ENCODE measurements at places on chromosomes 13 and 19.

GRCh38 chr13:62113179-62113578 lies 697.5 kb upstream of the PCDH20 start:
- no peak for DNase-seq

DNA sequence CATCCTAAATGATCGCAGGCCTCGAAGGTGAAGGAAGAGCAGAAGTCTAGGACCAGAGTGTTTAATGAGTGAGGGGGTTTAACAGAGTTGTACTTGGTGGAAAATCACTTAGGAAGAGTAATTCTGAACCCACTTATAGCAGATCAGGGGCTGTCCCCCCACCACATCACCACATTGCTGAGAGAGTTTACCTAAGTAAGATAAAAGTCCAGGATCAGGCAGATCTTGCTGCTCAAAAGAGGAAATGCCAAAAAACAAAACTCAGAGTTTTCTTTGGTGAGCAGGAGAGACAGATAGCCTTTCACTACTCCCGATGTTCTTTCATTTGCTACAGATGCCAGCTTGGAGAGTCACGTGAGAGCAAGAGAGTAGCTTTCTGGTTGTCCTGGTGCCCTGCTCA lies 15.4 kb downstream of the ZNF317 start:
- no peak for DNase-seq

DNA sequence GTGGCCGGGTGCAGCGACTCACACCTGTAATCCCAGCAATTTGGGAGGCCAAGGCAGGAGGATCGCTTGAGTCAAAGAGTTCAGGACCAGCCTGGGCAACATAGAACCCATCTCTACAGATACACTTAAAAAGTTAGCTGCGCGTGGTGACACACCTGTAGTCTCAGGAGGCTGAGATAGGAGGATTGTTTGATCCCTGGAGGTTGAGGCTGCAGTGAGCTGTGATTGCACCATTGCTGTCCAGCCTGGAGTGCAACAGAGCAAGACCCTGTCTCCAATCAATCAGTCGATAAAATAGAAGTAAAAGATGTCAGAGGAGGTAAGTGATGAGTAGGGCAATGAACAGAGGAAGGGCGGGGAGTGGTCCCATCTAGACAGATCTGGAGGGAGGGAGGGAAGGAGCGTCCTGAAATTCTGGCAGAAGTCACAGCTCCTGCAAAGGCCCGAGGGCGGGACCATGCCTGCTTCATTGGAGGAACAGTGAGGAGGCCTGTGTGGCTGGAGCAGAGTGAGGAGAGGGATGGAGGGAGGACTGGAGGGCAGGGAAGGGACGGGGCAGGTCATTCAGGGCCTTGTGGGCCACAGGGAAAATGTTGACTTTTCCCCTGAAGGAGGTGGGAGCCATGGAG lies 9.7 kb downstream of the SMIM24 start:
- no peak for DNase-seq

- no peak for DNase-seq
Observed at GRCh38 chr13:34993470-34993869, 51.4 kb downstream of the NBEA start.

GRCh38 chr13:105638426-105638825 lies 897.0 kb downstream of the EFNB2 start:
- no peak for DNase-seq

DNA sequence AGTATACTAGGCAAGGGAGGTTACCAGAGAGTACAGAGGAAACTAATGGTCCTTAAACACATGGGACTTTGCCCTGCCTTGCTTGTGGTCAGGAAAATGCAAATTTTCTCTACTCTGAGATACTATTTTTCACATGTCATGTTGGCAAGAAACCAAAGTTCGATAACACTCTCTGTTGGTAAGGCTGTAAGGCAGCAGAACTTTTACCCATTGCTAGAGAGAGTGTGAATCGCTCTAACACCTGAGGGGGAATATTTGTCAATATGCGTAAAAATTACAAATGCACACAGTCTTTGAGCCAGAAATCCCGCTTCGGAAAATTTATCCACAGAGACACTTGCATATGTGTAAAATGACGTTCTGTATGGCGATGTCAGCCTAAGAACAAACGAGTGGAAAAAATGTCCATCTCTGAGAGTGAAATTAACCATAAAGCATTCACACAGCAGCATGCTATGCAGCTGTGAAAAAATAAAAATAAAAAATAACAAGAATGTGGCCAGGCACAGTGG lies 9.5 kb upstream of the RFX1 start:
- no peak for DNase-seq

GRCh38 chr19:13119627-13120026 lies 1.6 kb downstream of the NACC1 start:
- DNase-seq: no peak

DNA sequence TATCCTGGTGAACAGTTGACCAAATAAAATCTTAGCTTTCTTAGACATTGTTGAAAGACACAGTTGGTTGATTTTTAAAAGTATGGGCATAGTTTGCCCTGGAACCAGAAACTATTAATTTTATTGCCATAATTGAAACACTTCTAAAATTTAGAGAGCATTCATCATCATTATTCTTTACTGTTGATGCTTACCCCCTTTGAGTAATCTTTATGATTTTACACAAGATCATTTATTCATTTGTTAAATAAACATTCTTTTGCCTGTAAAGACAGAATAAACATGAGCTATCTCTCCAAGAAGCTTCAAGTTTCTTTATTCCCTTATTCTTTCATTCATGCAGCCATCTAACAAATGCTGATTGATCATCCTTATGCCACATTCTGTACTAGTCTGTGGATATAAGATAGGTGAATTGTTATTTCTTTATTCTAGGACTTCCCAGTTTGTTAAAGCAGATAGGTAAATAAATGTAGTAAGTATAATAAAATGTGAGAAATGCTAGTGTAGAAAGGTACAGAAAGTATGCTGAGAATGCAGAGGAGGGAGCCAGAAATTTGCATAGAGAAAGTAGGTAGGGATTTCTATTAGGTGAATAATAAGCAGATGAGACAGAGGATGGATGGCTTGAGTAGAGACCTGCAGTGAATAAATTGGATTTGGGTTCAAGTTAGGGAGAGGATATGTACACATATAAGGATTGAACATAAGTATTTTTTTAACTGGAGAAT lies 8.2 kb downstream of the SERTM1 start:
- DNase-seq: no peak

DNA sequence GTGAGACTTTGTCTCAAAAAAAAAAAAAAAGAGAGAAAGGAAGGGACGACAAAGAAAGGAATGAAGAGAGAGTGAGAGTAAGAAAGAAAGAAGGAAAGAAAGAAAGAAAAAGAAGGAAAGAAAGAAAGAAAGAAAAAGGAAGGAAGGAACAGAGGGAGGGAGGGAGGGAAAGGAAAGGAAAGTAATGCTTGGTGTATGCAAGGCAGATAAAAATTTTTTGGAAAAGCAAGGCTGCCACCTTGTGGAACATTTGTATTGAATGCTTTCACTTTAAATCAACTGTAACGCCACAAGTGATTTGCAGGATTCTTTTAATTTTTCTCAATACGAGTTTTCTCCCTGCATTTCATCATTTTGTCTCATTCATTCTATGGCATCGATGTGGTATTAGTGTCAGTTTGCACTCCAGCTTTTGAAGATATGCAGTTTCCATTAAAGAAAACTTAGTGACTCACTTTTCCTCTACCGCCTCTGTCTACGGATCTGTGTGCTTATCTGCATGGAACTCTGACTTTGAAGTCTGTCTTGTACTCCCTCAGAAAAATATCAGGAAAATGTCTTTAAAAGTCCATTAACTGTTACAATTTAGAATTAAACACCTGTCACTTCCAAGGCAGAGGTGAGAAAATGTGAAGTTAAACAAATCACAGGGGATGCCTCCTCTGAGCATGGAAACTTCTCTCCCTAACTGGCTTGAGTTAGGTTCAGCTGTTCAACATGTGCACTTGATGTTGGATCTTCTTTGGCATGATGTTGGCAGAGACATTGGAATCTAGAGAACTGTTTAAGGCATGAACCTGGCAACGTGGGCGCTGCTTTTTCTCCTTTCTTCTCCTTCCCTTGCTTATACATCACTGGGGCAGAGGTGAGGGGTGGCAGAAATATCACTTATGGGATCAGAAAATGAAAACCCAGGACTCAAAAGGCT lies 20.0 kb upstream of the ZDHHC20 start:
- DNase-seq: no peak

GRCh38 chr13:104592127-104592526 lies 1525.9 kb upstream of the SLC10A2 start:
- peak; percentile 31 for DNase-seq

GRCh38 chr19:48230555-48231129 lies 25.1 kb downstream of the CARD8 start:
- DNase-seq: no peak

DNA sequence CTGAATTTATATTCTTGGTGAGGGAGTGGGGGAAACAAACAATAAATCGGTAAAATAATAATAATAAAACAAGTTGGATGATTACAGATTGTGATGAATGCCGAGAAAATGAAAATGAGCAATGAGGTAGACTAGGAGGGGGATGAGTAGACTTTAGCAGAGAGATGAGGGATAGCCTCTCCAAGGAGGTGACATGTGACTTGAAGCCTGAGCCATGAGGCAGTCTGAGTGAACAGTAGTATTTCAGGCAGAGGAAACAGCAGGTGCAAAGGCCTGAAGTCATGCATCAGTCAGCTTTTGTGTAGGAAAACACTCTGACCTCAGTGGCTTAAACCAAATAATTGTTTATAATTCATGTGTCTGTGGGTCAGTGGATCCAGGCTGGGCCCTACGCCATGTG lies 4.6 kb downstream of the ZNF135 start:
- DNase-seq: no peak

- peak; percentile 35 for DNase-seq
Observed at GRCh38 chr13:67119481-67119894, 110.6 kb downstream of the PCDH9 start.

DNA sequence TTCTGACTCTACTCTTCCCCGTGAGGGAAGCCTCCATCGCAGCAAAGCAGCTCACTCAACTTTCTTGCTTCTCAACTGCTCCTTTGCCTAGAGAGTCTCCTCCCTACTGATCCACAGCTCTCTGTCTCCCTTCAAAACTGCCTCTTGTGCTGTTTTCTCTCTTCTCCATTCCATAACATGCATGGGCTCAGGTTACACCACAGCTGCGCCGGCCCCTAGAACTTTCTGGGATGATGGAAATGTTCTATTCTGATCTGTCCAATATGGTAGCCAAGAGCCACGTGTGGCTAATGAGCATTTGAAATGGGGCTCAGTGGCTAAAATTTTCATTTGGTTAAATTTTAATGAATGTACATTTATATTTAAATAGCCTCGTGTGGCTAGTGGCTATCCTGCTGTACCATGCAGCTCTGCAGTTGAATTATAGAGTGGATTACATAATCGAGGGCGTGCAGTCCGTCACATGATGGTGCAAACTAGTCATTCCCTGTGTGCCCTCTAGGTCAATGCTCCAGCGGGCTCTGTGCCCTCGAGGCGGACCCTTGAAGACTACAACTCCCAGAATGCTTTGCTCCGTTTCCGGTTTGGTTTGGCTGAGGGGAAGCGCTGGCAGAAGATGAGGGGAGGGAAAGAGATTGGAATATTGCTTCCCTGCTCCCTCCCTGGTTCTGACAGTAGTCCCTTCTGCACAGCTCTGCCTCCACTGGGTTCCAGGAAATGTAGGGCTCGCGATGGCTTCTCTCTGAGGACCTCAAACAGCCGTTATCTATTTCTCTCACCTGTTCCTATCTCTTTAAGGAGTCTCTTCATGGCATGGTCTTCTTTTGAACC lies 109.8 kb downstream of the CACNA1A start:
- DNase-seq: peak; percentile 12

GRCh38 chr19:7992575-7992974 lies 12.9 kb downstream of the ELAVL1 start:
- no peak for DNase-seq

DNA sequence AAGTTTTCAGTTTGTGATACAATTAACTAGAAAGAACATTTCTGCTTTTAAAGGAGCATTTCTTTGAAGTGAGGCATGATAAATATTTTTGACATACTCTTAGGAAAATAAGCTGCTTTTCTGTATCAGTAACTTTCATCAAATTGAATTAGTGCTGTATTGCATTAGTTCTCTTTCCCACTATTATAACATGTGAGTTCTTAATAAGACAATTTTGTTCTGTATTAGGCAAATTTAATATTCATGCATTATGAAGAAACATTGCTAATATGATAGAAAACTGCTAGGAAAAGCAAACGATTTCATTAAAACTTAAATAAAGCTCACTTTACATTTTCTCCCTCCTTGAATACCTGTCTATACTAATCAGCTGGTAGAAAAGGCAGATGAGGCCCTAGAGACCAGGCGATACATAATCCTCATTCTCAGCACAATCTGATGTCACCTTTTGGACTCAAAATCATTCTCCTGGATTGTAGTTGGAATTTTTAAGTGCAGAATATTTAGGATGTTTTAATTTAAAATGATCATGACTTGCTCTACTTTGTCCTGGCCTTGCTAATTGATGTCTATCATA lies 1636.8 kb downstream of the PCDH9 start:
- no peak for DNase-seq

DNA sequence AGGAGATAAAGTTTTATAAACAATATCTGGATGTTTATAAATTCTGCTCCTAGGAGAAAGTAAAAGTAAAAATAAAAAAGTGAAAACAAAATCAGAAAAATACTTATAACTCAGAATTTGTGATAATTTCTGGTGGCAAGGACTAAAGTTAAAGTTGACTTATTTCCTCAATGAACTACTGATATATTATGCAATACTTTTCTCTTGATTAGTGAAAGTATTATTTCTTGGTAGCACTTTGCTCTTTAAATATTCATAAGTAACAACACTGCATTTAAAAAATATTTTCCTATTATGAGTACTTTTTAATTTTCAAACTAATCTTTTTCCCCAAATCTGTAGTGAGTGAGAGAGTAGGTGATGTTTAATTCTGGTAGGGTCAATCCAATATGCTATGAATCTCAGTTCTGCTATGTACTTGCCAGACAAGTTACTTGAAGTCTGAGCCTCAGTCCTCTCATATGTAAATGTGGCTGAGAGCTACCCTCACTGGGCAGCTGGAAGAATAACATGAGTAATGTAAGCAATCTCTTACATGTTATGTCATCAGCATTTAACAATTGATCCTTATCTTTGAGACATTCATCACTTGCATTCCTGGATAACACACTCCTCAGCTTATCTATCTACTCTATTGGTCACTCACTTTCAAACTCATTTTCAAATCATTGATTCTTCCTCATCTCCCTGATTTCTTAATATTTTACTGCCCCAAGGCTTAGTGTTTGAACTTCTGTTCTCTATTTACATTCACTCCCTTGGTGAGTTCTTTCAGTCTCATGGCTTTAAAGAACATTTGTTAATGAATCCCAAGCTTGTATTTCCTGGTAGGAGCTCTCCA lies 239.0 kb downstream of the RGCC start:
- DNase-seq: no peak

GRCh38 chr19:10433131-10433536 lies 12.8 kb downstream of the PDE4A start:
- no peak for DNase-seq
